ENCODE measurements at places on chromosomes 2 and 18. TPM values are rescaled to one million over a fixed set of nuclear protein-coding genes. Genes with fewer than 3 reads are reported as not detected.

TUBA4B gene
- not detected for total RNA-seq

ZFP36L2 gene
- total RNA-seq: 166 TPM

INHA gene
- total RNA-seq: not detected

DNAJC10 gene
- 41.4 TPM for total RNA-seq

XIRP2 gene
- total RNA-seq: not detected

NMUR1 gene
- 0.95 TPM for total RNA-seq

- no peaks in the 10 kb centered on the region for H3K36me3 ChIP-seq
- no peak overlapping the region for H3K27ac ChIP-seq
- H3K4me1 ChIP-seq: no peaks in the 10 kb centered on the region
- H3K27me3 ChIP-seq: no peaks in the 10 kb centered on the region
Measured at GRCh38 chr2:167771628-167772027, 475.8 kb downstream of the STK39 start.

DNA sequence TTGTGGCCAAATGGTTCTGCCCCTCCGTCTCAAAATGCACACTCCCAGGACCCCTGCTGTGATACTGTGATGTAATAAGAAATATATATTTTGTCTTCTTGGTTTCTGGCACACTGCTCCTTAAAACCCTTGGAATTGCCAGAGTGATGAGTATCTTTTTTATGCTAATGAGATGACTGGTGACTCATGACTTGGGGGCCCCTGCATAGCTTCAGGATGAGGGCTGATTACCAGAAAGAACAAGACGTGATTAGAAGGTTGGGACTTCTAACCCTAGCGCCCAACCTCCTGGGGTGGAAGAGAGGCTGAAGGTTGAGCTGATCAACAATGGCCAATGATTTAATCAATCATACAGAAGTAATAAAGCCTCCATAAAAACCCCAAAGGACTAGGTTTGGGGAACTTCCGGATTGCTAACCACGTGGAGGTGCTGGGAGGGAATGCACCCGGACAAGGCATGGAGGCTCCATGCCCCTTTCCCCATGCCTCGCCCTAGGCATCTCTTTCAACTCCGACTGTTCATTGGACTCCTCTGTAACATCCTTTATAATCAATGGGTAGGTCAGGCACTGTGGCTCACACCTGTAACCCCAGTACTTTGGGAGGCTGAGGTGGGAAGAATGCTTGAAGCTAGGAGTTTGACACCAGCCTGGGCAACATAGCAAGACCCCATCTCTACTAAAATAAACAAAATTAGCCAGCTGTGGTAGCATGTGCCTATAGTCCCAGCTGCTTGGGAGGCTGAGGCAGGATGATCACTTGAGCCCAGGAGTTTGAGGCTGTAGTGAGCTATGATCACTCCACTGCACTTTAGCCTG lies 89.1 kb downstream of the HS1BP3 start:
- H3K36me3 ChIP-seq: no peaks in the 10 kb centered on the region
- H3K27me3 ChIP-seq: peaks cover 4% of the 10 kb centered on the region
- no peak for DNase-seq
- H3K4me1 ChIP-seq: no peaks in the 10 kb centered on the region

DNA sequence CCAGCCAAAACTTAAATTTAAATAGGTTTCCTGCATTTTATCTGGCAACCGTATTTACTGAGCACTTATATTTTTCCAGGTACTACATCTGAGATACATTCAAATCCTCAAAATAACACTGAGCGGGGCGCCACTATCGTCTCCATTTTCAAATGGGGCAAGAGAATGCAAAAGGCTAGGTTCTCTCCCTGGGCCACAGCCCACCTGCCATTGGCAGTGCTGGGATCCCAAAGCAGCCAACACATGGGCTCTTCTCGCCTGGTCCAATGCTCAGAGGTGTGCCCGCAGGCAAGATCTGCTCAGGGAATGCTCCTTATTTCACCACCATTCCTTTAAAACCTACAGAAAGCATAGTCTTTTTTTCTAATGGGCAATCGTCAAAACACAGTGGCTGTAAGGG lies 11.3 kb upstream of the ID2 start:
- peaks cover 24% of the 10 kb centered on the region for H3K27me3 ChIP-seq
- no peak for DNase-seq
- peaks cover 6% of the 10 kb centered on the region for H3K4me1 ChIP-seq
- H3K4me3 ChIP-seq: no peak overlapping the region

- H3K27ac ChIP-seq: no peak overlapping the region
- peak; percentile 12 for DNase-seq
- H3K36me3 ChIP-seq: no peaks in the 10 kb centered on the region
- peaks cover 42% of the 10 kb centered on the region for H3K27me3 ChIP-seq
Measured at GRCh38 chr2:75559680-75560021, 1.1 kb downstream of the EVA1A start.

- no peak overlapping the region for H3K27ac ChIP-seq
- no peak for DNase-seq
- no peaks in the 10 kb centered on the region for H3K4me1 ChIP-seq
- H3K4me3 ChIP-seq: no peak overlapping the region
- no peaks in the 10 kb centered on the region for H3K36me3 ChIP-seq
Measured at GRCh38 chr2:142462306-142462705, 331.5 kb upstream of the LRP1B start.

DNA sequence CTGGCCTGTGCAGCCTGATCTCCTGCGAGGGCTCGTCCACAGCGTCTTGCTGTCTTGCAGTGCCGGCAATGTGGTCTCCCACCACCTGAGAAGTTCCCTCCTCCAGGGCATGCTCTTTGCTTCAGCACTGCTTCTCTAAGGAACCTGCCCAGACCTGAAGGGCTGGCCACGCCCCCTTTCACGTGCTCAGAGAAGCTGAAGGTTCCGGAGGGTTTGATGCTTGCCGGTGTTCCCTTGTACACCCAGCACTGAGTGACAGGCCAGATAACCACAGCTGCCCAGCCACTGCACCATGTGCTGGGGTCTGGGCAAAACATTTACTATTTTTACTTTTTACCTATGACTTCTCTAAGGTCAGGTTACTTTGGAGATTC lies 1.7 kb upstream of the POLR2D start:
- peaks cover 29% of the 10 kb centered on the region for H3K36me3 ChIP-seq
- no peak overlapping the region for H3K27ac ChIP-seq
- peak; percentile 68 for DNase-seq
- H3K4me1 ChIP-seq: peaks cover 33% of the 10 kb centered on the region
- peak overlapping the region; percentile 36 for H3K4me3 ChIP-seq
- H3K27me3 ChIP-seq: no peaks in the 10 kb centered on the region

- DNase-seq: no peak
- H3K4me3 ChIP-seq: no peak overlapping the region
- H3K4me1 ChIP-seq: peaks cover 24% of the 10 kb centered on the region
- no peak overlapping the region for H3K27ac ChIP-seq
- H3K36me3 ChIP-seq: no peaks in the 10 kb centered on the region
Measured at GRCh38 chr2:128320192-128320905, 1.7 kb upstream of the HS6ST1 start.

- H3K36me3 ChIP-seq: peaks cover 50% of the 10 kb centered on the region
- no peaks in the 10 kb centered on the region for H3K27me3 ChIP-seq
- no peak overlapping the region for H3K4me3 ChIP-seq
- no peak overlapping the region for H3K27ac ChIP-seq
- no peak for DNase-seq
Measured at GRCh38 chr2:231163414-231164095, 34.9 kb upstream of the ARMC9 start.

DNA sequence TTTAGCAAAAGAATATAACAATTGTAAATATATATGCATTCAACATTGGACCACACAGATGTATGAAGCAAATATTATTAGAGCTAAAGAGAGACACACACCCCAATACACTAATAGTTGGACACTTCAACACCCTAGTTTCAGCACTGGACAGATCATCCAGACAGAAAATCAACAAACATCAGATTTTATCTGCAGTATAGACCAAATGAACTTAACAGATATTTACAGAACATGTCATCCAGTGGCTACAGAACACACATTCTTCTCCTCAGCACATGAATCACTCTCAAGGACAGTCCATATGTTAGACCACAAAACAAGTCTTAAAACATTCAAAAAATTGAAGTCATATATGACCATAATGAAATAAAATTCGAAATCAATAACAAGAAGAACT lies 22.1 kb upstream of the EVA1A start:
- no peak overlapping the region for H3K4me3 ChIP-seq
- H3K36me3 ChIP-seq: no peaks in the 10 kb centered on the region
- H3K4me1 ChIP-seq: no peaks in the 10 kb centered on the region
- DNase-seq: no peak
- peaks cover 6% of the 10 kb centered on the region for H3K27me3 ChIP-seq
- H3K27ac ChIP-seq: no peak overlapping the region

DNA sequence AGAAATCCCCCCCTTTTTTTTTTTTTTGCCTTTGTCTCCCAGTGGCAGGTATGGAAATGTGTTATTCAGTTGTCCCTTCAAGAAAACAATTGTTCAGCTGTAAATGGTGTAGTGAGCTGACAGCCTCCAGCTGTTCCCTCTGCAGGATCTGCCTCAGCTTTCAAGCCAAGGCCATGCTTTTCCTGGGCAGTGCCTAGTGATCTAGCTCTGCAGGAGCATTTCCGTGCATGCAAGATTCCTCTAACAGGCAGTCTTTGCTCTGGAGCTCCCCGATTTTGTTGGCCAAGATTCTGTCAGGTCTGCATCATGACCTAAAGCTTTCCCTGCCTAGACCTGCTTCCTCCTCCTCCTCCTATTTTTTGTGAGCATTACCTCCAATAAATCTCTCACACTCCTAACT lies 300.7 kb upstream of the UBE2E3 start:
- no peaks in the 10 kb centered on the region for H3K4me1 ChIP-seq
- no peak for DNase-seq
- H3K36me3 ChIP-seq: no peaks in the 10 kb centered on the region

DNA sequence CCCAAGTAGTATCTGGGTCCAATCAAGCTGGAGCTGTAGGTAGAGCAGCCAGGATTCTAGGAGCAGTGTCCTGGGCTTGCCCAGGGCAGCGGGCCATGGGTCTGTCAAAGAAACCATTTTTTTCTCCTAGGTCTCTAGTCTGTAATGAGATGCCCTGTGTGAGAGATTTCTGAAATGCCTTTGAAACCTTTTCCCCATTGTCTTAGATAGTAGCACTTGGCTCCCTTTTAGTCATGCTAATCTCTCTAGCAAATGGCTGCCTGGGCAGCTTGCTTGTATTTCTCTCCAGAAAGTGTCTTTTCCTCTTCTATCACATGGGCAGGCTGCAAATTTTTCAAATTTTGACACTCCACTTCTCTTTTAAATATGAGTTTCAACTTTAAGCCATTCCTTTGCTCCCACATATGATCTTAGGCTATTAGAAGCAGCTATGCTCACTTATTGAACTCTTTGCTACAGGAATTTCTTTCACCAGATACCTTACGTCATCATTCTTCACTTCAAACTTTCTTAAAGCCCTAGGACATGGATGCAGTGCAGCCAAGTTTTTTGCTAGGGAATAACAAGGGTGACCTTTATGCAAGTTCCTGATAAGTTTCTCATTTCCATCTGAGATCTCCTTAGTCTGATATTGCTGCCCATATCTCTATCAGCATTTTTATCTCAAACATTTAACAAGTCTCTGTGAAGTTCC lies 890.2 kb upstream of the VRK2 start:
- H3K36me3 ChIP-seq: no peaks in the 10 kb centered on the region
- no peak for DNase-seq
- no peaks in the 10 kb centered on the region for H3K4me1 ChIP-seq

DNA sequence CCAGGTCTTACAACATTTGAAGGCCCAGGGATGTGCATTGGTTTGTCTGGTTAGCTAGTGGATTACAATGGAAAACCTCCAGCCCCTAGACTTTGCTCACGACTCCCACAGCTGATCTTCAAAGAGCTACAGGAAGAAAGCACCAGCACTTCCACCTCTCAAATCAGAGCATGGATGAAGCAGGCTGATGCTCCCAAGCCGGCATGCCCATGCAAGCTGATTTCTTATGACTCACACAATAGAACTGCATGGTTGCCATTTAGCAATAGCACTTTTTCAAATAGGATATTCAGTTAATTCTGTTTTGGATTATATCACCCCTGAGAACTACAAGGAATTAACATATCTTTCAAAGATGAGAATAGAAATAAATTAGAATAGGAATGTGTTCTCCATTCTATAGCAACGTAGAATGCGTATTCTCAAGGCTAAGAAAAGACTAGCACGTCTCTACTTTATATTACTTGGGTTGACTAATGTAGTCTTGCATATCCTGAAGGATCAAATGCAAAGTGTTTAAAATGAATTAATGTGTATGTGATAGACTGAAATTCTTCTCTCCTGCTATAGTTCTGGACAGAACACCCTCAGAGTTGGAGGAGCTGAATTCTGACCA lies 292.4 kb downstream of the TRIB2 start:
- H3K27me3 ChIP-seq: peaks cover 33% of the 10 kb centered on the region
- H3K4me3 ChIP-seq: no peak overlapping the region
- H3K27ac ChIP-seq: no peak overlapping the region
- DNase-seq: no peak
- H3K36me3 ChIP-seq: no peaks in the 10 kb centered on the region
- H3K4me1 ChIP-seq: peaks cover 6% of the 10 kb centered on the region

- no peak overlapping the region for H3K4me3 ChIP-seq
- H3K27me3 ChIP-seq: no peaks in the 10 kb centered on the region
- peak overlapping the region; percentile 45 for H3K27ac ChIP-seq
- no peak for DNase-seq
- peaks cover 82% of the 10 kb centered on the region for H3K36me3 ChIP-seq
- peaks cover 70% of the 10 kb centered on the region for H3K4me1 ChIP-seq
Measured at GRCh38 chr2:161990741-161991140, 83.3 kb downstream of the DPP4 start.

DNA sequence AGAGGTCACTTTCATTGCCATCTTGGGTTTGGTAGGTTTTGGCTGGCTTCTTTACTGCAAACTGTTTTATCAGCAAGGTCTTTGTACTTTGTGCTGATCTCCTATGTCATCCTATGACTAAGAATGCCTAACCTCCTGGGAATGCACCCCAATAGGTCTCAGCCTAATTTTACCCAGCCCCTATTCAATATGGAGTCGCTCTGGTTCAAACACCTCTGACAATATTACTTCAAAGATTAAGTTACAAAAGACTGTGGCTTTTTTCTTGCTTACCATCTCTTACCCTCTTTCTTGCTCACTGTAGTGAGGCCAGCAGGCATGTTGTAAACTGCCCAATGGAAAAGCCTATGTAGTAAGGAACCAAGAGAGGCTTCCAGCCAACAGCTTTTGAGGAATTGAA lies 17.9 kb upstream of the RGPD8 start:
- no peak for DNase-seq
- H3K36me3 ChIP-seq: no peaks in the 10 kb centered on the region
- no peak overlapping the region for H3K4me3 ChIP-seq
- no peak overlapping the region for H3K27ac ChIP-seq

GRCh38 chr18:8461544-8461943 lies 147.7 kb upstream of the RAB12 start:
- DNase-seq: no peak
- H3K4me3 ChIP-seq: no peak overlapping the region
- H3K36me3 ChIP-seq: no peaks in the 10 kb centered on the region
- H3K27ac ChIP-seq: no peak overlapping the region

DNA sequence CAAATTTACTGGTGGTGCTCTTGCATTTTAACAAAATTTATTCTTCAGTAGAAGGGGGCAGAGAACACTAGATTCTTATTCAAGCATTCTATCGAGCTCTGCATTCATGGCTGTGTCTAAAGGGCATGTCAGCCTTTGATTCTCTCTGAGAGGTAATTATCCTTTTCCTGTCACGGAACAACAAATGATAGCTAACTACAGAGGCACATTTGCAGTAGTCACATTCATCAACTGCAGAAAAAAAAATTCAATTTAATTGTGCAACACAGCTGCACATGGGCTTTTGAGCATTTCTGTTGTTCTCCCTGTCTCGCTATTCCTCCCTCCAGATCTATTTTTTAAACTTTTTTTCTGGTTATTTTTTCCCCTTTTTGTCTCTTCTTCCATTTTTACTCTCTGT lies 13.0 kb upstream of the DLX1 start:
- H3K36me3 ChIP-seq: no peaks in the 10 kb centered on the region
- DNase-seq: no peak
- H3K4me3 ChIP-seq: no peak overlapping the region
- H3K4me1 ChIP-seq: no peaks in the 10 kb centered on the region

GRCh38 chr2:18413676-18414396 lies 146.6 kb downstream of the RDH14 start:
- no peaks in the 10 kb centered on the region for H3K4me1 ChIP-seq
- H3K27me3 ChIP-seq: no peaks in the 10 kb centered on the region
- H3K4me3 ChIP-seq: no peak overlapping the region
- DNase-seq: no peak

All from activated CD8-positive, alpha-beta T cell treated with anti-CD3 and anti-CD28 coated beads, Interleukin-2, amount 10 ng/mL, durations not matched to agents 7 days and 5 days (primary cell).